ENCODE measurements at places on chromosomes 3 and 15.

DNA sequence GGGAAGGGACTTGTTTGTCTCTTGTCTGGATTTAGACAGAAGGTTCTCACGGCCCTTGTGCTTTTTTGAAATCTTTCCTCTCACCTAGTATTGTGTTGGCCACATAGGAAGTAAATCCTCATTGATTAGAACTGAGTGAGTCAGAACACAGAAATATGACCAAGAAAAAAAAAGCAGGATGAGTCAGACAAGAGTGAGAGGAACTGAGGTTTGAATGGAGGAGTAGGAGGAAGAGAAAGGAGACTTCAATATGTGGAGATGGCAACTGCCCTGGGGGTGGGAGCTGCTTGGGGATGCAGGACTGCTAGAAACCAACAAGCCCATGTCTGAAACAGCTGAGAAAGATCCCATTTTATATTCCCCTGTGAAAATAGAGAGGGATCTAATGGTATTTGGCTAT, 194.1 kb upstream of the ZBTB20 start:
- DNase-seq: no peak

GRCh38 chr3:4643904-4644547, 150.9 kb downstream of the ITPR1 start:
- no peak for DNase-seq

- DNase-seq: no peak
Observed at GRCh38 chr3:128167973-128168674, 14.8 kb downstream of the EEFSEC start.

DNA sequence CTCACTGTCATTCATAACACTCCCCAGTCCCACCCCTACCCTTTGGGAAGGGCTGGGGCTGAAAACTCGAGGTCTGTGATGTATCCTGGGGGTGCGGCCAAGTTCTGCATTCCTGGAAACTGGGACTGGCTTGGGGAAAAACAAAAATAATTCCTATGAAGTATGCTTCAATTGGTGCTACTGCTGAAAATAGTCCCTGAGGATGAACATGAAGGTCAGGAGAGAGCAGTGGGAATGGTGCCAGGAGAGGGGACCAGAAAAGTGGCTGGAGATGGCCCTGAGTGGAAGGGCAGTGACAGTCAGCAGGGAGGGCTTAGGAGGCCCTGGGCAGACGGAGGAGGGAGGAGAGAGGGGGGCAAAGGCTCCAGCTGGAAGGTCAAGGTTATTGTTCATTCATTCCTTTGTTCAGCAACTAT, 4.8 kb upstream of the ISLR start:
- no peak for DNase-seq

DNA sequence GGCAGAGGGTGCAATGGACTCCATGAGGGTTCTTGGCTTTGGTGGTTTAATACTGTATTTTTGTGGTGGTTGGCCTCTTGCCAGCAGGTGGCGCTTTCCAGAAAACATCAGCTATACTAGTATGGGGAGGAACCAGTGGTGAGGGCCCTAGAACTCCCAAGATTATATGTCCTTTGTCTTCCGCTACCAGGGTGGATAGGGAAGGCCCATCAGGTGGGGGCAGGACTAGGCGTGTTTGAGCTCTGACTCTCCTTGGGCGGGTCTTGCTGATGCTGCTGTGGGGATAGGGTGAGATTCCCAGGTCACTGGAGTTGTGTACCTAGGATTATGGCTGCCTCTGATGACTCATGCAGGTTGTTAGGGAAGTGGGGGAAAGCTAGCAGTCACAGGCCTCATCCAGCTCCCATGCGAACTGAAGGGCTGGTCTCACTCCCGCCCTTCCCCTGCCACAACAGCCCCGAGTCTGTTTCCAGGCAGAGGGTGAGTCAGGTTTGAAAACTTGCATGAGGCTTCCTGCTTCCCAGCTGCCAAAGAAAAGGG, 357.7 kb downstream of the OTOL1 start:
- peak; percentile 18 for DNase-seq

- peak; percentile 93 for DNase-seq
Observed at GRCh38 chr3:72661115-72661457, 187.2 kb downstream of the SHQ1 start.

- no peak for DNase-seq
Observed at GRCh38 chr3:188819939-188820338, 351.8 kb upstream of the TPRG1 start.

DNA sequence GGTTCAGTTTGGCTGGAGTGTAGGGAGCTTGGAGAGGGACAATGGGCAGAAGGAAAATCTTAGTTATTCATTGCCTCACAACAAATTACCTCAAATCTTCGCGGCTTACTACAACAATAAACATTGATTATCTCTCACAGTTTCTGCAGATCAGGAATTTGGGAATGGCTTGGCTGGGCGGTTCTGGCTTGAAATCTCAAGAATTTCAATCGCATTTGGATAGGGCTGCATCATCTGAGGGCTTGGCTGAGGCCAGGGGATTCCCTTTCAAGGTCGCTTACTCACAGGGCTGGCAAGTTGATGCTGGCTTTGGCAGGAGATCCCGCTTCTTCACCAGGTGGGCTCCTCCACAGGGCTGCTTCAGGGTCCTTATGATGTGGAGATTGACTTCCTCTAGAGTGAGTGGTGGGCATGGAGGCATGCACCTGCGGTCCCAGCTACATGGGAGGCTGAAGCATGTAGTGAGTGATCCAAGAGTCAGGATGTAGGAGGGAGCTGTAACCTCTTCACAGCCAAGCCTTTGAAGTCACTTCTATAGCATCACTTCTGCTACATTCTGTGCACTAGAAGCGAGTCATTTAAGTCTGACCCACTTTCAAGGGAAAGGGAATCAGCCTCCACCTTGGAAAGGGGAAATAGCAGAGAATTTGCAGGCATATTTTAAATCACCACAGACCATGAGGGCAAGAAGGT, 63.1 kb downstream of the CDC25A start:
- no peak for DNase-seq

DNA sequence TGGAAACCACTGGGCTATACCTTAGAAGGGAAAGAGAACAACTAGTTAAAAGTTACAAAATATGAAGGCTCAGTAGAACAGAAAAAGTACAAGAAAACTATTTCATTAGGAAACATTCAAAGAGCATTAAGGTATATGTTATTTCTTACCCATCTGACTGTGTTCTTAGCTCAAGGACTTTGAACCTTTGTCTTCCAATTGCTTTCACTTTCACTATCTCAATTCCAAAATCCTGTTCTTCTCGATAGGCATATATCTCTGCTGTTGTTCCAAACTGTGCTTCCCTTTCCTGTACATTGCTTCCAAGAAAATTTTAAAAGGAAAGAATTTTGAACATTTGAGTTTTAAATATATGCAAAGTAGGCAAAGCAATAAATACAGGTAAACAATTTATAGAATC, 6.9 kb downstream of the CRBN start:
- no peak for DNase-seq

GRCh38 chr3:123583561-123583960, 1.3 kb downstream of the HACD2 start:
- no peak for DNase-seq

DNA sequence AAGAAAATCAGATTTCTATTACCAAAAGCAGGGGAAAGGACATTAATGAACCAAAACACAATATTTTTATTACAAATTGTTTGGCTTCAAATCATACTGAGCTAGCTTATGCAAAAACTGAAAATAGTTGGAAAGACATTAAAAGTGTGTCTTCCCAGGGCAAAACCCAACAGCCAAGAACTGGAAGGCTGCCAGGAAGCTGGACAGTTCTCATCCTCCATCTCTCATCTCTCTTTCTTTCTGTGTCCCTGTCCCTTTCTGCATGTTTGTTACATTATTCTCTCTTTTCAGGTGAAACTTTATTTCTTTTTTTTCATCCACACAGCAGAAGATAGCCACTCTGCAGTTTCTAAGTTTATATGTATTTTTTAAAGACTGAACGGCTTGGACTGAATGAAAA, 41.1 kb upstream of the SNTN start:
- DNase-seq: no peak

DNA sequence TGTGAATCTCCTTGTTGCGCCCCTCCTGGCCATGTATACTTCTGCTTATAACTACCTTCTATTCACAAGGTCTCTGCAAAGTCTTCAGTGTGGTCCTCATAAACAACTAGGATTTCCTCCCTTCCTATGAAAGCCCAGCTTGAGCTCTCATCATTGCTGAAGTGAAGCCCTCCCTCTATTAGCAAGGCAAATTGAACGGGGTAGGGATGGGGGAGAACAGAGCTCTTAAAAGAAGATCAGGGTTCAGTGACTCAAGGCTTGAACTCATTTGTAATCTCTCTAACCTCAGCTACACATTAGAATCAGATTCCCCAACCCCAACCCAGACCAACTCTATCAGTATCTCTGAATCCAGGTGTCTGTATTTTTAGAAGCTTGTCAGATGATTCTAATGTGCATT, 88.3 kb upstream of the ST8SIA2 start:
- no peak for DNase-seq

GRCh38 chr3:125191730-125192129, 20.8 kb downstream of the SLC12A8 start:
- no peak for DNase-seq

- DNase-seq: no peak
Observed at GRCh38 chr3:177057768-177058167, 139.5 kb downstream of the TBL1XR1 start.

DNA sequence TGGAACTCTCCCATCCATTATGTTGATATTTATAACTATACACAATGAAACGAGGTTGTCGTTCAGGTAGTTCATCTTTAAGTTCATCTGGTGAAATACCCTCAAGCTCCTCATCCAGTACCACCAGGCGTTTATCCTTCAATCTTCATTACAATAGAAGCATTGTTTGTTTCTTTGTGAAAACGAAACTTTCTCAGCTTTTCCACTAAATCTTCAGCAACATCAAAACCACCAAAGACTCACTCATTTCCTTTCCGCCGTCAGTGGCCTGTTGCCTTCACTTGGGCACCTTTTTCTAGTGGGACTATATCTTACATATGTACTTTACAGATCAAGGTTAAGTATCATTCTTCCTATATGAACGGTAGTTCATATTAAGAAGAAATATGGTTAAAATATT, 44.1 kb upstream of the TFG start:
- DNase-seq: no peak

DNA sequence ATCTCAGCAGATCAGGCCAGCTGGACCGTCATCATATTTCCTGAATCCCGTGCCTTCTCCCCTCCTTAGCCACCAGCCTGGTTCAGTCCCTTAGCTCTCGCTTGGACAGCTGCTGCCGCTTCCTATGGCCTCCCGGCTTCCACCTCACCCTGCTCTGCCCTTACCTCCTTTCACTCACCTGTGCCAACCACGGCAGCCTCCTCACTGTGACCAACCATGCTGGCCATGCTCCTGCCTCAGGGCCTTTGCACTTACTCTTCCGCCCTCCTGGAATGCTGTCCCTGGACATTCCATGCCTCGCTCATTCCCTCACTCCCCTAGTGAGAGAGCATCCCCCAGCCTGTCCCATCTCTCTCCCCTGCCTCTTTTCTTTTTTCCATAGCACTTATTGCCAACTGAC, 19.2 kb downstream of the GRIP2 start:
- no peak for DNase-seq

- DNase-seq: no peak
Observed at GRCh38 chr3:112407888-112408702, 75.1 kb downstream of the CD200 start.

DNA sequence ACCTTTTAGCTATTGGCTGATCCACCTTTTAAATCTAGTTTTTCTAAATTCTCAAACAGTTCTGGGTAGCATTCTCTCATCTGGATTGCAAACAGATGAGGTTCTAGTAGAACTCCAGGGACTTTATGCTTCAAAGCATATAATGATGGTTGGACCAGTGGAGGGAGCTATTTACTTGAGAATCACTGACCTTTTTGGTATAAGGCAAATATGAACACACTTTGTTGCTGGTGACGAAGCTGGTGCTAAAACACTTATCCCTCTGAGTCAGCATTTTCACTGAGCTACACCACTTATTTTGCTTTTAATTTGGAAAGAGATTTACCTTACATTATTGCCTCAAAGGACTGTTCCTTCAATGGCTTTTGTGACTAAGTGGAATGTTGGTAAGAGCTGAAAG, 58.6 kb upstream of the SLITRK3 start:
- peak; percentile 71 for DNase-seq

GRCh38 chr3:147410526-147411237, 1.5 kb downstream of the ZIC1 start:
- DNase-seq: no peak

DNA sequence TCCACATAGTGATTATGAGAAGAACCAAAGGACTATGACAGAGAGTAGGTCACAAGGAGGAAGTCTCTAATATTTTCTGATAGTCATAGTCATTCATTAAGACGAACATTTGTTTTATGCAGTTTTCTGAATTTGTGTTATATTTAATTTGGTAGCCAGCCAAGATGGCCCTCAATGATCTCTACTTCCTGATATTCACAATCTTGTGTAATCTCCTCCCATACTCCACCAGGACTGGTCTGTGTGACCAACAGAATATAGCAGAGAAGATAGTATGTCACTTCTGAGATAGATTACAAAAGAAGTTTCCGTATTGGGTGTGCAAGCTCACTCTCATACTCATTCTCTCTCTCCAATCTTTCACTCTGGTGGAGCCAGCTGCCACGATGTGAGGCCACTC, 30.8 kb downstream of the HLTF start:
- no peak for DNase-seq

- peak; percentile 67 for DNase-seq
Observed at GRCh38 chr3:124812291-124813265, 74.6 kb downstream of the ITGB5 start.

All from cerebellar cortex (tissue), 1 donor.